ENCODE measurements at places on chromosomes 6 and 20.
A peak's percentile ranks its signal among the peaks of the same experiment; 100 is the strongest.

DNA sequence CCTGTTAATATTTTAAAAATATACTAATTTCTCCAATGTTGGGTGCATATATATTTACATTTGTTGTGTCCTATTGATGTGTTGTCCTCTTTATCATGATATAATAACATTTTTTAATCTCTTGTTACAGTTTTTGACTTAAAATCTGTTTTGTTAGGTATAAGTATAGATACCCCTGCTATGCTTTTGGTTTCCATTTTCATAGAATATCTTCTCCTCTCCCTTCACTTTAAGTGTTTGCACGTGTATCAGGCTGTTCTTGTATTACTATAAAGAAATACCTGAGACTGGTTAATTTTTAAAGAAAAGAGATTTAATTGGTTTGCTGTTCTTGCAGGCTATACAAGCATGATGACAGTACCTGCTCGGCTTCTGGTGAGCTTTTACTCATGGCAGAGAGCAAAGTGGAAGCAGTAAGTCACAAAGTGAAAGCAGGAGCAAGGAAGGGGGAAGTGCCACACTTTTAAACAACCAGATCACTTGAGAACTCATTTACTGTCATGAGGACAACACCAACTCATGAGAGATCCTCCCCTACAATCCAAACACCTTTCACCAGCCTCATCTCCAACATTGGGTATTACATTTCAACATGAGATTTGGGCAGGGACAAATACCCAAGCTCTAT is 340.5 kb upstream of the SYNCRIP start:
- no peak for DNase-seq

GRCh38 chr6:98530732-98531131 is 303.6 kb upstream of the POU3F2 start:
- DNase-seq, result no peak

DNA sequence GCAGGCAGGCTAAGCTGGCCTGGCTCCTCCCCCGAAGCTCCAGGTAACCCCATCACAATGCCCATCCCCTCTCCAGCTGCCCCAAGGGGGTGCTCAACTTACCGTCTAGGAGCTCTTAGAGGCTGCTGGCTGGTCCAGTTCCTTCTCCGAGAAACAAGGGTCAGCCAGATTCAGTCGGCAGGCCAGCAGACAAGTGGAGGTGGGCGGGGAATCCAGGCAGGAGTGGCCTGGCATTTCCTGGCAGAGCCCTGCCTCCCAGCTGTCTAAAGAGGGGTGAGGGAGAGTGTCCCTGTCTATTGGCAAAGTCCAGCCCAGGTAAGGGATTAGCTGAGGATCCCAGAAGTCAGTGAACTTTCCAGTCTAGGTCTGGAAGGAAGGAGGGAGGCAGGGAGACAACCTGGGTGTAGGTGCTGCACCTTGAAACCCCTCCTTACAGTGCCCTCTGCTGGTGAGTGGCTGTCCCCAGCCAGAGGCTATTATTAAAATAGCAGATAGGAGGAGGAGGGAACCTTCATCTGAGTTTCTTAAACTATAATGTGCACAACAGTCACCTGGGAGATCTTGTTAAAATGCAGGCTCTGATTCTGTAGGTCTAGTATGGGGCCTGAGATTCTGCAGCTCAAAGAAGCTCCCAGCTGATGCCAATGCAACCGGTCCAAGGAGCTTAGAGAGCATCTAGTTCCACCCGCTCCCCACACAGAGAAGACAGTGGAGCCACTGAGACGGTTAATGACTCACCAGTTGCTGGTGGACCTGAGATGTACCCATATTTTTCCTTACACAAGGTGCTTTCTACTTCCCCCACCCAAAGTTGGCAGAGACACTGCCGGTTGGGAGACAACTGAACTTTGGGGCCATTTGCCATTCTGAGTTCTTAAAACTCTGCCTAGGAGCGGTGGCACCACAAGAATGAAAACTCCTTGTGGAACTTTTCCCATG is at the start of gene UNC5CL:
TSS of gene UNC5CL (minus strand) at position 162 of the 939 bp plus-strand sequence. CDS start 4,147 bp downstream, outside the sequence.
- peak; percentile 2 for DNase-seq

DNA sequence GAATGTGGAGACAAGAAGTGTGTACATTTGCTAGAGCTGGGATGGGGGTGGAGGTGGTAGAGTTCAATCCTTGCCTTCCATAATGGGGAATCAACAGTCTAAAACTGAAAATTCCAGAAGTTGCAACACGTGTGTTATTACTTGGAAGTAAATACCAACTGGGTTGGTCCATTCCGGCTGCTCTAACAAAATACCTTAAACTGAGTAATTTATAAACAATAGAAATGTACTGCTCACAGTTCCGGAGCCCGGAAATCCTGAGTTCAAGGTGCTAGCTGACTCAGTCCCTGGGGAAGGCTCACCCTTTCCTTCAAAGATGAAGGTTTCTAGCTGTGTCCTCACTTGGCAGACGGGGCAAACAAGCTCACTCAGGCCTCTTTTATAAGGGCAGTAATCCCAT is 59.0 kb downstream of the RIN2 start:
- no peak for DNase-seq

Measured in NCI-H774 (cell line).